GM04504 (cell line): ENCODE measurements at places on chromosomes 13 and 19.
A peak's percentile ranks its signal among the peaks of the same experiment; 100 is the strongest.

- no peak for DNase-seq
Measured at GRCh38 chr13:57424379-57424778, 207.2 kb upstream of the PCDH17 start.

GRCh38 chr19:41531438-41532311 is 44.3 kb upstream of the CEACAM21 start:
- DNase-seq: peak; percentile 11

- peak; percentile 42 for DNase-seq
Measured at GRCh38 chr19:19406878-19407632, 1.6 kb downstream of the GATAD2A start.

DNA sequence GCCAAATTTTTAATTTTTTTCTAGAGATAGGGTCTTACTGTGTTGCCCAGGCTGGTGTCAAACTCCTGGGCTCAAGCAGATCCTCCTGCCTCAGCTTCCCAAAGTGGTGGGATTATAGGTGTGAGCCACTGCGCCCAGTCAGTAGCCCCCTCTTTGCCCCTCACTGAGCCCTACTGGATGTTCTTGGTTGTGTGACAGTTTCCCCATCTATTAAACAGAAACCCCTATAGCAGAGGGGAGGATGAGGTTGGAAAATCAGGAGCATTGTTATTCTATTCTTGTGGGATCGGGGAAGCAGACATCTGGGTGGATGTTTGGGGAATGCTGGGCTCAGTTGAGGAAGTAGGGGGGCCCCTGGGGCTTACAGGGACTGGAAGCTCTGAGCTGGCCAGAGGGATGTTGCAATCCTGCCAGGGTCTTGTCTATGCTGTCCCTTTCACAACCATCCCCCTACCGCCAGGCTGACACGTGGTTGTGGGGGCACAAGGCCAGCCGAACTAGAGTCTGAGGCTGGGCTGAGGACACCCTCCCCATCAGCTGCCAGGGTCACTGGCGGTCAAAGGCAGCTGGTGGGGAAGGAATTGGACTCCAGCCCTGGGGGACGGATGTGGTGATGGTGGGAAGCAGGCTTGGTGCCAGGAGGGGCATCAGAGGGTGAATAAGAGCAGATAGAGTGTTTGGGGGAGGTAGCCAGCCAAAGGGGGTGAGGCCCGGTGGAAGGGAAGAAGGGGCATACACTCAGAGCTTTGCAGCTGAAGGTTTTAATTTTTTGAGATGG is 10.9 kb downstream of the APOC1 start:
- no peak for DNase-seq

GRCh38 chr19:12785431-12786031 is 5.8 kb upstream of the JUNB start:
- no peak for DNase-seq

DNA sequence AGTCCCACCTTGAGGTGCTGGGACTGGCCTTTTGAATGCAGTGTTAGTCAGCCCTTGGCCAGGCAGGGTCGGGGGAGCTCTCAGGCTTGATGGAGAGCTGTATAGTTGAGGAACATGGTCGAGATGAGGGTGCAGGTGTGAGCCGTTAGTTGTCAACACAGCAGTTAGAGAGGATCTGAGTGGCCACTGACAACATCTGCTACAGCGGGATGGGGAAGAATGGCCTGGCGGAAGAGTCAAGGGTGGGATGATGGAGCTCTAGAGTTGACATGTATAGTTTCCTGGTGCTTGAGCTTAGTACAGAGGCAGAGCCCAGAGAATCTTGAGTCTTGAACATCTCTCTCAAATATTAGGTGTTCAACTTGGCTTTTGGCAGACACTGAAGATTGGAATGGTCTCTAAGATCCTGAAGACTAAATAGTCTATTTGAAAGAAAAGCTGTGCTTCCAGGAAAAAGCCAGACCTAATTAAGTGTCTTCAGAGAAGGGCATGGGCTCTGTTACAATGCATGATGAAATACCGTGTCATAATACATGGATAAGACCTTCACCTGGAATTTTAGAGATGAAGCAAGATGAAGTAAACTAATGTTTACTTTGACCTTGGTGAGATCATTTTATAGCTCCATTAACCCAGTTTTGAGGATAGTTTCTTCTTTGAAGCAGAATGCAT is 9.7 kb downstream of the PCCA start:
- DNase-seq: no peak

DNA sequence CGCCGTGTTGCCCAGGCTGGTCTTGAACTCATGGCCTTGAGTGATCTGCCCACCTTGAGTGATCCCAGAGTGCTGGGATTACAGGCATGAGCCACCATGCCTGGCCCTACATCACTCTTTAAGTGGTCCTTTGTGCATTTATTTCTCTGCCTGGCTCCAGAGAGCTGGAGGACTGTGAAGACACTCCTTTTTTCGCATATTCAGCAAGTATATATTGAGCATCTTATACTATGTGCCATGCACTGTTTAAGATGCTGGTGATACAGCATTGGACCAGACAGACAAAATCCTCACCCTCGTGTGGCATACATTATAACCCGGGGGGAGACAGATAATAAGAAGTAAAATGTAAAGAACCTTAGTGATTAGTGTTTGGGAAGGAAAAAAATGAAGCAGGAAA is 66.8 kb upstream of the NPAS1 start:
- DNase-seq: no peak

DNA sequence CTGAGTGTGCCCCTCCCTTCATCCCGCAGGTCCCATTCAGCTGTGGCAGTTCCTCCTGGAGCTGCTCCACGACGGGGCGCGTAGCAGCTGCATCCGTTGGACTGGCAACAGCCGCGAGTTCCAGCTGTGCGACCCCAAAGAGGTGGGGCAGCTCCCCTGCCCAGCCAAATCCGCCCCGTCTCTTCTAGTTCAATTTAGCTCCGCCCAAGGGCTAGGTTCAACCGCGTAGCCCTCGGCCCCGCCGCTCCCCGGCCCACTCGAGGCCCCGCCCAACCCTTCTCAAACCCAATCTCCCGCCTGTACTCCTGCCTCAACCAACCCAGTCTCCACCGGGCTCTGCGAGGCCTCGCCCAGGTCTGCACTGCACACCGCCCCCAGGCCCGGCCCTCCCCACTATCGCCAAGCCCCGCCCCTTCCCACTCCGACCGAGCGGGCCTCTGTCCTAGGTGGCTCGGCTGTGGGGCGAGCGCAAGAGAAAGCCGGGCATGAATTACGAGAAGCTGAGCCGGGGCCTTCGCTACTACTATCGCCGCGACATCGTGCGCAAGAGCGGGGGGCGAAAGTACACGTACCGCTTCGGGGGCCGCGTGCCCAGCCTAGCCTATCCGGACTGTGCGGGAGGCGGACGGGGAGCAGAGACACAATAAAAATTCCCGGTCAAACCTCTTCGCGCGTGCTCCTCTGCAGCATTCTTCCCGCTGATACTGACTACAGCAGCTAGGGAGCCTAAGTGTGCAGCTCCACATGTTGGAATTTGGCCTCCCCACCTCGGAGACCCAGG is 2.9 kb downstream of the ETV2 start:
- peak; percentile 70 for DNase-seq

- DNase-seq: peak; percentile 44
Measured at GRCh38 chr13:93775507-93776108, 549.0 kb downstream of the GPC6 start.

DNA sequence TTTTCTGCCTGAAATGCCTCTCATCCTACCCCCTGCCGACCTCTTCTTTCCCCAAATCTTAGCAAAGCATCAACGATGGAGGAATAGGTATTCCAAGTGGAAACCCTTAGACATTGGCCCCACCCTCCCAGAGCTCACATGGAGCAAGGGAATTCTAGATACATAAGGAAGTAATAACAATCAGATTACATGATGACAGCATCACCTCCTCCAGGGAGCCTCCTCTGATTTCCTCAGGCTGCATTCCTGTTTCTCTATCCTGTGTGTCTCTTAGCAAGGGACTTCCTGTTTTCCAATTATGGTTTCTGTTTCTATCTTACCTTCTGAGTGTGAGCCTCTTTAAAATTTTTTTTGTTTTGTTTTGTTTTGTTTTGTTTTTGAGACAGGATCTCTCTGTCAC is 246.6 kb downstream of the TSHZ3 start:
- no peak for DNase-seq

DNA sequence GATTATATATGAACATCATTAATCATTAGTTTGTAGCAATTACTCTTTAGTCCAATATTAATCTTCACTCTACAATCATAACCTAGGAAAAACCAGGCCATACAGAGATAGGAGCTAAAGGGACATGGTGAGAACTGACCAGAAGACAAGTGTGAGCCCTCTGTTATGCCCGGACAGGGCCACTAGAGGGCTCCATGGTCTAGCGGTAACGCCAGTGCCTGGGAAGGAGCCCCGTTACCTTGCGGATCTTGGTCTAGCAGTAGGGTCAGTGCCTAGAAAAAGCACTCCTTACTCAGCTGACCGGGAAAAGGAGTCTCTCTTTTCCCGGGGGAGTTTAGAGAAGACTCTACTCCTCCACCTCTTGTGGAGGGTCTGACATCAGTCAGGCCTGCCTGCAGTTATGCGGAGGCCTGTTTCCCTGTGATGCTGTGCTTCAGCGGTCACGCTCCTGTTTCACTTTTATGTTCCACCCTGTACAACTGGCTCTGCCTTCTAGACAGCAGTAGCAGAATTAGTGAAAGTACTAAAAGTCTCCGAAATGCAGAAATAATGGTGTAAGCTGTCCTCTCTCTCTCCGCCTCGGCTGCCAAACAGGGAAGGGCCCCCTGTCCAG is 13.8 kb downstream of the OR7D4 start:
- DNase-seq: peak; percentile 30

DNA sequence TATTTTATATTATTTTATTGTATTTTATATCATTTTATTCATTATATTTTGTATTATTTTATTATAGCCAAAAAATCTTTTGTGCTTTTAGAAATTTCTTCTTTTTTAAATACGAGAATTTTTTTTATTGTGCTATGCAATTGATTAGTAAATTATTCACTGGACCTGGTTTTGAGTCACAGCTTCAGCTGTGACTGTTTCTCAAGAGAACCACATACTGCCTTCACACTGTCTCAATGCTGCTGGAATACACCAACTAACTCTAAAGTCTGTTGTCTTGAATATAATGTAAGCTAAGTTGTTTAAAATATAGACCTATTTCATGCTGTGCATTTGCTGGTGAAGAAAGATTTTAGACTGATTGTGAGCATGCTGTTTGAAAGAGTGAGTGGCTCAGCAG is 423.6 kb downstream of the NDFIP2 start:
- DNase-seq: no peak

GRCh38 chr19:45110851-45111266 is 17.9 kb downstream of the PPP1R37 start:
- no peak for DNase-seq

DNA sequence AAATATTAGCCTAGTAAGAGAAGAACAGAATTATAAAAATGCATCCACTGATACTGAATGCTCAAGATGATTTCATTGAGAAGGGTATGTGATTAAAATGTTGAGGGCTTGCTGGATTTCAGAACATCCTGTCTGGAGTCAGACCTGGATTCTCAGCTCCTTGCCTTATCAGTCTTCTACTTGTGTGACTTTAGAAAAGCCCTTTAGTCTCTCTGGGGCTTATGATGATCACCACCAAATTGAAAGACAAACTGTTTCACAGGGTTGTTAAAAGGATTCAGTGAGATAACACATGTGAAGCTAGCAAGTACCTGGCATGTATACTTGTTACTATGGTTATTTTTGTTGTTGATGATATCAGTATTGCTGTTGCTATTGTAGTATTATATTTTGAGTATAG is 118.4 kb downstream of the GPC6 start:
- DNase-seq: no peak

GRCh38 chr13:32878163-32878562 is 138.1 kb upstream of the KL start:
- no peak for DNase-seq
